ENCODE measurements at places on chromosomes 5 and 9.

DNA sequence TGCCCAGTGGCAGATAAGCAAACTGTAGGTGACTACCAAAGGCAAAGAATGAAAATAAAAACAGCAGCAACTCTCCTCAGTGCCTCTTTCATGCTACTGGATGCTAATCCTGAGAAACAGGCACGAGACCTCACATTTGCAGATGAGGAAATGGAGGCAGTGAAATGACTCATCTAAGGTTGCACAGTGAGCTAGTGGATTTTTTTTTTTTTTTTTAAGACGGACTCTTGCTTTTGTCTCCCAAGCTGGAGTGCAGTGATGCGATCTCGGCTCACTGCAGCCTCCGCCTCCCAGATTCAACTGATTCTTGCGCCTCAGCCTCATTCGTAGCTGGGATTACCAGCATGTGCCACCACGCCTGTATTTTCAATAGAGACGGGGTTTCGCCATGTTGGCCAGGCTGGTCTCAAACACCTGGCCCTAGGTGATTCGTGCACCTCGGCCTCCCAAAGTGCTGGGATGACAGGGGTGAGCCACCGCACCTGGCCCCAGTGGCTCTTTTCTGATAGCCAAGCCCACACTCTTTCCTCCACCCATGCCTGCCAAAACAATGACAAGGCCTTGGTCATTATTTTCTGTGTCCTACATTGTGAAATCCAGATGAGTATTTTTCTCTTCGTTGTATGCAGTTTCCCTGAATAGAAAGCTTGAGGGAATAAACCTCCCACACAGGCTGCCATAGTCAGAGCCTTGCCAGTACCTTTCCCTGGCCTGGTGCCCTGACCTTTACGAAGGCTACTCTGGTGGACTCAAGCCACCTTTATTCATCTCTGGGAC, 19.2 kb downstream of the DOCK2 start:
- DNase-seq = no peak

- DNase-seq = no peak
Measured at GRCh38 chr9:69542058-69542457, 130.1 kb downstream of the APBA1 start.

DNA sequence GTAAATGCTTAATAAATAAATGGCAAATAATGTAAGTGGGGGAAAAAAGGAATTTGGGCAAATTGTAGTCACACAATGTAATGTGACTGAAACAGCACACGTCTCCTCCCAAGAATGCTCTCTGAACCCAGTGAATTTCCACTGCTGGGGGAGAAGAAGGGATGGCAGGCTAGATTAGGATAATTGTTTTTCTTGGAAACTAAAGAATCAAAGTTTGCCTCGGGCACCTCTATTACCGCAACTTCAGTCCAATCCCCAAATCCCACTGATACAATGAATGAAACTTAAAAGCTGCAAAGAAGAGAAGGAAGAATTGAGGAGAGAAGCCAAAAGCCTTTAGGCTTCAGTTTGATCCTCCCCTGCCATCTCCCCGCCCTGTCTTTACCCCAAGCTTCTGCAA, 423.2 kb upstream of the PAPPA start:
- DNase-seq = no peak

DNA sequence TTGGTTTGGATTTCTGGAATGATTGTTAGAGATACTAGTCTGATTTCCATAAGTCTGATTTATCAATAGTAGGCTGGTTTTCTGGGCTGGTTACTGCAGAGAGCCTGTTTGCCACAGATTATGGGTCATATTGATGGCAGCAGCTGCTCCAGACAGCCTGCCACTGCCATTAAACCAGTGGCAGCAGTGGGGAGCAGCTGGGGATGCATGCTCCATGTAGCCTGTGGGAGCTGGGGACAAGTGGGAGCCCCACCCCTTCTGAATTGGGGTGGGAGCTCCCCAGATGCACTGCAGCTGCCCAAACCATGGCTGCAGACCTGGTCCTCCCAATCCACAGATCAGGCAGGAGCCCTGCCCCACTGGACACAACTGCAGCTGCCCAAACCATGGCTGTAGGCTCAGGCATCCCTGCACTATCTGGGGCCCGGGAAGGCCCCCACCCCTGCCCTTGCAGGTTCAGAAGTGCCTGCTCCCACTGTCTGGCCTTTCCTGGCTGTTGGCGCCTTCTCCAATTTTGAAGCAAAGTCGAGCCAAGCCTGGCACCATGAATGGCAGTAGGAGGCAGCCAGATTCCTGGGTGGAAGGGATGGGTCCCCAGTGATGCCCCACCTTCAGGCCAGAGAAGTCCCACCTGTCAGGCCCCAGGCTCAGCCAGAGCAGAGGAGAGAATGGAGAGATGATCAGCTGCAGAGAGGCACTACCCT, 402.9 kb upstream of the TYRP1 start:
- DNase-seq = no peak

Data from WERI-Rb-1 (cell line).